ENCODE measurements at places on chromosomes 16 and 17.

GRCh38 chr16:88868974-88869672, 2.7 kb upstream of the PABPN1L start:
- no peak for DNase-seq

- no peak for DNase-seq
These were observed 65.5 kb downstream of the PLD6 start for GRCh38 chr17:17140590-17140980.

DNA sequence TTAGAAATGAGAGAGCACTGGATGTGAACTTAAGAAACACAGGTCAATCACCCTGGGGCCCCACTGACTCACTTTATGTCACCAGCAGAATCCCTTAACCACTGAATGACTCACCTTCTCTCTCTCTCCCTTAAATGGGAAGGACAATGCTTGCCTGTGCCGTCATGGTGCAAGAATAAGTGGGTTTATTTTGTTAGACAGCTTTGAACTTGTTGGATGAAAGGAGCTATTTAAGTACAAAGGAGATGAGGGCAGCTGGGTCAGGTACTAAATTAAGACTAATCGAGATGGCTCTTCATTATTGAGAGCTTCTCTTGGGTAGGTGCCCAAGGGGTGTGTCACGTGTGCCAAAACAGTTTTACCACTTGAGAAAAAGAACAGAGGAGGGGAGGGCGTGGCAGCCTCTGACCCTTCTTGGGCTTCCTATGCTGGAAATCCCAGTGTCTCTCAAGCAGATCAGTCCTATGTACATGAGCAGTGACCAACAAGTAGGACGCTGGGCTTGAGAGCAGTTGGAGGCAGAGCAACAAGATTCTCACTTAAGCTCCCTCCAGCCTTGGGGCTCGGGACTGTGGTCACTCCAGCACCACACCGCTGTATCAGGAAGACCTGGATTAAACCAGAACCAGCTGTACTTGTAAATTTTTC, 6.7 kb upstream of the KRT31 start:
- DNase-seq: no peak

DNA sequence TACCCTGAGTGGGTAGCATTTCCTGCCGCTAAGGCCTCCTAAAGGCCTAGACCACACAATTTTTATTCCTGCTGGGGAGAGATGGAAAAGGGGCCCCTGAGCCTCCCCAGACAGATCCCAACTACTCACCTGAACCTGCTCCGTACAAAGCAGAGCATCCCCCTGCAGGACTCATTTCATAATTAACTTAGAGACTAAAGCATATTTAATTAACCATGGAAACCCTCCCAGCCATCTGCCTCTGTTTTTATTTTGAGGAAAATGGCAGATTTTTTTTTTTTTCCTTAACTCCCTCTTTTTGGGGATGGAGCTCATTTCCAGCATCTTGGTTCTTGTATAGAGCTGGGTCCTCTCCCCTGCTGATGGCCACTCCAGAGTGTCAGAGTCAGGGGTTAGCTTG, 96.5 kb upstream of the CRHR1 start:
- no peak for DNase-seq

DNA sequence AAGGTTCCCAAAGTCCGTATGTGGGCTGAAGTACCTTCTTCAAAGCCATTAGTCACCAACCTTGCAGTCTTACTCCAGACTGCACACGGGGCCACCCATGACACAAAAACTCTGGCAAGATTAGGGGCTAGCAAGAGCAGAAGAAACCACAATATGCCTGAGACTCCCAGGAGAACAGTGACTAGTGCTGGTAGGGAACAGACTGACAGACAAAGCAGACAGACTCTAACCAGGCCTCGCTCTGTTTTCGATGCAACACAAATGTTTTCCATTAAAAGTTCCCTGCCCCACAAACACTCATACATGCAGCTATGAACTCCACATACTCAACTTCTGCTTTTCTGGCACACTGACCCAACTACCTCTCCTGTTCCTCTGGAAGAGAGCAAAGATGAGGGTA, 102.2 kb downstream of the HIC1 start:
- DNase-seq: no peak
